ENCODE measurements at places on chromosomes 3 and 15.

GRCh38 chr3:180804916-180805315, 107.6 kb upstream of the FXR1 start:
- DNase-seq = no peak

GRCh38 chr3:102514241-102514640, 79.4 kb downstream of the ZPLD1 start:
- DNase-seq = no peak

DNA sequence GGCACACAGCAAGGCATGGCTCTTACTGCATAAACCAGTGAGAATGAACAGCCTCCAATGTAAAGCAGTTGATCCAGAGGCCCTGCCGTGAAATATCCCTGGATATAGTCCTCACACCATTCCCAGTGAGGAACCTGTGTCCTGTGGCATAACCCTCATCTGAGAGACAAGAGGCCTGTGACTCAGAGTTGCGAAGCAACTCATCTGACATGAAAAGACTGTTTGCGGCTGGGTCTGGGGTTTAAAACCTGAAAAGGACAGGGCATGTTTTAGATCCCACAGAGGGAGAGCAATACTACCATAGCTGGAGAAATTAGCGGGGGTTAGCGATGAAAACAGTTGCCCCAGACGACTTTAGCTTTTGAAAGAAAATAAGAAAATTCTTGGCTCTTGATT, 165.3 kb upstream of the BHLHE40 start:
- no peak for DNase-seq

GRCh38 chr15:29067949-29068348, 182.2 kb downstream of the APBA2 start:
- DNase-seq = no peak

DNA sequence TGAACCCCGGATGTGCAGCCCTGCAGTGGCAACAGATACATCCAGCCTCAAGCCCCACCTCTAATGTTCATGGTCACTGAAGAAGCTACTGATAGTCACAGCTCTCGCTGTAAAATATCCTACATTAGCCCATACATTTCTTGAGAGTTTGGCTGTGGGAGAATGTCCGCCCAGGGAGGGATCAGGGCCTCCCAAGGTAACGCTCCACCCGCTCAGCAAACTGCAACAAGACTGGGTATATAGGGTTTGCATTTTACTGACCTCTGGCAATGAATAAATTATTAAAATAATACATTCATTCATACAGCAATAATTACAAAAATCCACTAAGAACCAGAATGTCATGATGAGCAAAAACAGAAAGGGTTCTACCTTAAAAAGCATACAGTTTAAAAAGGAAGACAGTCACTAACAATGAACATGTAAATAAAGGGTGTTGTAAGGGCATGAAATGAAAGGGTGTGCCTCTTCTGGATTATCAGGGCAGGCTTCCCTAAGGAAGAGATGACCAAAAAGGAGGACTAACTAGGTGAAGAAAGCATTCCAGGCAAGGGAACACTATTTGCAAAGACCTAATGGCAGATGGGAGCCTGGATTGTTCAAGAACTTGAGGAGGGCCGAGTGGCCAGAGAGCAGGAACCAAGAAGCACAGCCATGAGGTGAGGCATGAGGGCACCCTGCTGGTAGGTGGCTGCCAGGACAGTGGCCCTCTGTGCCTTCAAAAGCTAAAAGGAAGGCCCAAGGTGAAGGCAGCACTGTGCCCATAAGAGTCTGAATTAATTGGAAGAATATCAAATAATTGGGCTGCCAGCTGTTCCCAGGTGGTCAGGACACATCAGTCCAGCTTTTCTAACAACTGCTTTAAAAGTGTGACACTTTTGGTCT, 28.1 kb upstream of the CTDSPL start:
- DNase-seq = no peak

DNA sequence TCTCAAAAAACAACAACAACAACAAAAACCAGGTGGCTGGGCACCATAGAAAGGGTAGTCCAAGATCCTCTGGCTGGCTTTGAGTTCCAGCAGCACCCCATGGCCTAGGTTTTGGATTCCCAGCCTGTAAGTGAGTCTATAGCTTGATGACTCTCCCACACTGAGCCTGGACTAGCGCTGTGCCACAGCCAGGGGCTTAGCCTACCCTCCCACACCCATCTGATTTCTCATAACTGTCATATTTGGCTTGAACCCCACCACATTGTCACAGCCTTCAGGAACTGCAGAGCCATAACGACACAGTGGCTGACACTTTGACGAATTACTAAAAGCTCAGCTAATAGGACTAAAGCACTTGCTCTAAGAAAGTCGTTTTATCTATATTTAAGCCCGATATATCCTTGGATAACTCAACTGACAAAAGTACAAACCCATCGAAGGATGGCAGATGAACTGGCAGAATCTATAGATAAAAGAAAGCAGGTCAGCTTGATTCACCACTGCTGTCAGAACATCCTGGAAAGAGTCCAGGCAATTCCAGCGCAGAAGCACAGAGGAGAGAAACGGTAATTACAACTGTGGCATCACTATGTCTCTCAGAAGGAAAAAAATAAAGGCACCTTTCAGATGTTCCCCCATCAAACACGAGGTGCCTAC, 62.1 kb downstream of the HOMER2 start:
- DNase-seq = no peak

DNA sequence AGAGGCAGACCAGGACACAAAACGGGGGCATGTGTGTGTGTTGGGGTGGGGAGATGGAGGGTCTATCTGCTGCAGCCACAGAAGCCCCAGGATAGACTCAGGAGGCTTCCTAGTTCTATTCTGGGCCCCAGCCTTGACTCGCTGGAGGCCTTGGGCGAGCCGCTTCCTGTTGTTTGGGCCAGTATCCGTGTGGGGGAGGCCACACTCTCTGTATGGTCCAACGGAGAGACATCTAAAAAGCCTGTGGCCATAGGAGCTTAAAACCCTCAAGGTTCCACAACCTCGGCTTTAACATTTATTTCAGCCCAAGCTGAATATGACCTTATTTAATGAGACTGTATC, 32.8 kb downstream of the POC1A start:
- no peak for DNase-seq

DNA sequence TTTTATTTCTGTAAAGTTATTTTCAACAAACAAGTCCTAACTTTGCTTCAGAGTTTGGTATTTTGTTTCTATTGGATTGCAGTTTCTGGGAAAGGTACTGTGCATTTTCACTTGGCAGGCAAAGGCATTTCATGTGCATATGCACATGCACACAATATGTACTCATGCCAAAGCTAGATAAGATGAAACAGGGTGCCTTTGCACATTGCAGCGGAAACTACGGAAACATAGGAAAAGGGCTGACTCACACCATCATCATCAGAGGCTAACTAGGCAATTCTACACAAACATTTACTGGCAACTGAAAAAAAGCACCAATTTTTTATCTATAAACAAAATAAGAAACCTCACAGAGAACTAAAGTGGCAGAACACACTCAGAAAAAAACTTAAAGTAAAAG, 550.6 kb upstream of the NECTIN3 start:
- DNase-seq = no peak

- DNase-seq = no peak
Observed at GRCh38 chr15:67146875-67147381, 81.5 kb downstream of the SMAD3 start.

GRCh38 chr3:53235545-53235944, 20.3 kb downstream of the TKT start:
- no peak for DNase-seq

DNA sequence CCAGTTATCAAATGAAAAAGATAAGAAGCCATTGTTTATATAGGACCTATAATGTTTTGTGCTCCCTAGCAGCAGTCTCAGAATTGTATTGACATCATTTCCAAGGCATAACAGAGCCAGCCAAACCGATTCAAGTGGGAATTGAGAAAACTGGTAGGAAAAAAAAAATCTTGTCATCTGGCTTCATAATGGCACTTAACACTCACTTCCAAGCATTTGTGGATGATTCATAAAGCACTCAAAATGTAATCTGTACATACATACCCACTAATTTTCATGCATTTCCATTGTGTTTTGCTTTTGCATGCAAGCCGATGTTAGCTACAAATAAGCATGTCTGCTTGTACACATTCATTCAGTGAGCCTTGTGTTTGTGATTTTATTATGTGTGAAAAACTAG, 18.6 kb upstream of the TRPC1 start:
- no peak for DNase-seq

GRCh38 chr15:29270169-29270955, 740 bp upstream of the NSMCE3 start:
- no peak for DNase-seq

DNA sequence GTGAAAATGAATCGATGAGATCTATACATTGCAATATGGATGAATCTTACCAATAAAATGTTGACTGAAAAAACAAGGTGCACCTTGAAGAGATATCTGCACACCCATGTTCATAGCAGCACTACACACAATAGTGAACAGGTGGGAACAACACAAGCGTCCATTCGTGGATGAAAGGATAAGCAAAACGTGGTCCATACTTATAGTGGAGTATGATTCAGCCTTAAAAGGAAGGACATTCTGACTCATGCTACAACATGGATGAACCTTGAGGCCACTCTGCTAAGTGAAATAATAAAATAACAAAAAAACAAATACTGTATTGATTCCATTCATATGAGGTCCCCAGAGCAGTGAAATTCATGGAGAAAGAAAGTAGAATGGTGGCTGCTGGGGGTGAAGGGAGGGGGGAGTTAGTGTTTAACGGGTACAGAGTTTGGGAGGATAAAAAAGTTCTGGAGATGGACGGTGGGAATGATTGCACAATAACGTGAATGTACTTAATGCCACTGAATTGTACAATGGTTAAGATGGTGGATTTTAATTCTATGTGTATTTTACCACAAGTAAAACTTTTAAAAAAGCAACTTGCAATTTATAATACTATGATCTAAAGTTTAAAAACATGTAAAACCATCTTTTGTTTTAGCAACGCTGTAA, 35.6 kb downstream of the IQSEC1 start:
- DNase-seq = no peak

- no peak for DNase-seq
Observed at GRCh38 chr3:49630784-49631183, 43.4 kb upstream of the APEH start.
